Thyroid gland (tissue), 4 donors: ENCODE measurements at places on chromosomes 2 and 18. TPM values are rescaled to one million over a fixed set of nuclear protein-coding genes. Genes with fewer than 3 reads are reported as not detected.
A peak's percentile ranks its signal among the peaks of the same experiment; 100 is the strongest.

DNA sequence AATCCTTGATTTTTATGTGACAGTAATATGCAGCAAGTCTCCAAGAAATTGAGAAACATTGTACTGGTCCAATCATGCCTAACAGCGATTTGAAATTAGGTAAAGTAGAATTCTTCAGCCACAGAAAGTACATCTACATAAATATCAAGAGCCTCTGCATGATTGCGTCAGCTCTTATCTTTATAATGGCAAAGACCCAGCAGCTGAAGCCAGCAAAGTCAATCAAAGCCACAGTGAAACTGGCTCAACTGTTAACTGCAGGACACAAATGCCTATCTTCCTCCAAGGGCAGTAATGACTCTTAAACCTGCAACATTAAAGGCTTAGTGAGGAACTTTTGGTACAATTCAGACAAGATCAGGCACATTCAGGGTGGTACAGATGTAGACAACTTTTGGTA lies 102.5 kb downstream of the BARD1 start:
- H3K36me3 ChIP-seq, result no peaks in the 10 kb centered on the region
- H3K4me3 ChIP-seq, result no peak overlapping the region
- no peaks in the 10 kb centered on the region for H3K27me3 ChIP-seq

The SLC19A3 gene
- total RNA-seq, result 0.79 TPM

- no peak overlapping the region for H3K4me3 ChIP-seq
- H3K4me1 ChIP-seq, result peaks cover 56% of the 10 kb centered on the region
- peak overlapping the region; percentile 97 for H3K27ac ChIP-seq
- peak; percentile 31 for DNase-seq
- H3K36me3 ChIP-seq, result peaks cover 8% of the 10 kb centered on the region
Observed at GRCh38 chr2:54672590-54673456, 50.6 kb upstream of the EML6 start.

The EMX1 gene
- total RNA-seq, result not detected

The TGFA gene
- 20.3 TPM for total RNA-seq

GRCh38 chr2:140863713-140864112 lies 1267.1 kb downstream of the LRP1B start:
- H3K36me3 ChIP-seq, result no peaks in the 10 kb centered on the region
- no peak for DNase-seq
- H3K4me3 ChIP-seq, result no peak overlapping the region

The NR4A2 gene
- total RNA-seq, result 4.8 TPM

- peaks cover 11% of the 10 kb centered on the region for H3K4me1 ChIP-seq
- H3K36me3 ChIP-seq, result no peaks in the 10 kb centered on the region
- no peaks in the 10 kb centered on the region for H3K27me3 ChIP-seq
- DNase-seq, result no peak
Observed at GRCh38 chr2:210009126-210009525, 6.7 kb downstream of the RPE start.

GRCh38 chr2:175233135-175233719 lies 51.7 kb upstream of the ATP5MC3 start:
- no peaks in the 10 kb centered on the region for H3K36me3 ChIP-seq
- H3K27ac ChIP-seq, result no peak overlapping the region
- H3K4me3 ChIP-seq, result no peak overlapping the region
- no peak for DNase-seq
- H3K4me1 ChIP-seq, result no peaks in the 10 kb centered on the region

The ACVR1C gene
- 0.93 TPM for total RNA-seq

DNA sequence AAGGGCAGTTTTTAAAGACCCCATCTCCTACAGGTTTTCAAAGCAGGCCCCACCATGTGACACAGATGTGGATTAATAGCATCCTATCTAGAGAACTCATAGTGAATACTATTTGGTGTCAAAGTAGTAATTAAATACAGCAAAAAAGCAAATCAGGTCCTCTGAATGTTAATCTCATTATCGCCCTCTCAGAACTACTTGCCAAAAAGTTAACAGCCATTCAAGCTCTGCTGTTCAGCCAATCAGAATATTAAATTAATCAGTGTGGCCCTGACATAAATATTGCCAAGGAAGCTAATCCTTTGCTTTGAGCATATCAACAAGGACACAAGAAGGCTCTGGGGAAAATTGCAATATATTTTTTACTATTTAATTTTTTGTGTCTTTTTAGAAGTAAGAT lies 428.9 kb upstream of the SOX11 start:
- H3K27me3 ChIP-seq, result no peaks in the 10 kb centered on the region
- H3K4me1 ChIP-seq, result no peaks in the 10 kb centered on the region
- H3K27ac ChIP-seq, result no peak overlapping the region
- no peaks in the 10 kb centered on the region for H3K36me3 ChIP-seq
- DNase-seq, result no peak

GRCh38 chr2:69073928-69074570 lies 61.1 kb downstream of the ANTXR1 start:
- no peak overlapping the region for H3K4me3 ChIP-seq
- H3K27ac ChIP-seq, result no peak overlapping the region
- DNase-seq, result no peak
- no peaks in the 10 kb centered on the region for H3K36me3 ChIP-seq
